ENCODE measurements at places on chromosomes 1 and 21. TPM values are rescaled to one million over a fixed set of nuclear protein-coding genes. Genes with fewer than 3 reads are reported as not detected.

DNAJC28 gene
- total RNA-seq = 0.89 TPM

LRRC39 gene
- total RNA-seq = not detected

DNA sequence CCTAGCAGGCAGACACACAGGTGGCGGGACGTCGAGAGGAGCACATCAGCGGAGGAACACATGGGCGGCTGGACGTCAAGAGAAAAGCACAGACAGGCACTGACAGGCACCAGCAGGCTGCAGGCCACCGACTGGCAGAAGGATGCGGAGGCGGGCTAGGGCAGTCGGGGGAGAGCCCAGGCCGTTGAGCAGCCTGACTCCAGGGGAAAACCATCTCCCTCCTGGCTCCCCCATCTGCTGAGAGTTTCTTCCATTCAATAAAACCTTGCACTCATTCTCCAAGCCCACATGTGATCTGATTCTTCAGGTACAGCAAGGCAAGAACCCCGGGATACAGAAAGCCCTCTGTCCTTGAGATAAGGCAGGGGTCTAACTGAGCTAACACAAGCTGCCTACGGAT is 25.5 kb downstream of the B3GALT5 start:
- DNase-seq = no peak

DNA sequence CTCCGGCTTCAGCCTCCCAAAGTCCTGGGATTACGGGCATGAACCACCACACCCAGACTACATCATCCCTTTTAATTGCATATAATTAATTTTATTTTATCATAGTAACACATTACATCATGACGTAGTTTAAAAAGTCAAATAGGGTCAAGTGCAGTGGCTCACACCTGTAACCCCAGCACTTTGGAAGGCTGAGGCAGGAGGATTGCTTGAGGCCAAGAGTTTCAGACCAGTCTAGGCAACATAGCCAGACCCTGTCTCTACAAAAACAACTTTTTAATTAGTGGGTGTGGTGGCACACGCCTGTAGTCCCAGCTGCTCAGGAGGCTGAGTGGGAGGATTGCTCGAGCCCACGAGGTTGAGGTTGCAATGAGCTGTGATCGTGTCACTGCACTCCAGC is 20.7 kb downstream of the EFNA3 start:
- DNase-seq = no peak

DNA sequence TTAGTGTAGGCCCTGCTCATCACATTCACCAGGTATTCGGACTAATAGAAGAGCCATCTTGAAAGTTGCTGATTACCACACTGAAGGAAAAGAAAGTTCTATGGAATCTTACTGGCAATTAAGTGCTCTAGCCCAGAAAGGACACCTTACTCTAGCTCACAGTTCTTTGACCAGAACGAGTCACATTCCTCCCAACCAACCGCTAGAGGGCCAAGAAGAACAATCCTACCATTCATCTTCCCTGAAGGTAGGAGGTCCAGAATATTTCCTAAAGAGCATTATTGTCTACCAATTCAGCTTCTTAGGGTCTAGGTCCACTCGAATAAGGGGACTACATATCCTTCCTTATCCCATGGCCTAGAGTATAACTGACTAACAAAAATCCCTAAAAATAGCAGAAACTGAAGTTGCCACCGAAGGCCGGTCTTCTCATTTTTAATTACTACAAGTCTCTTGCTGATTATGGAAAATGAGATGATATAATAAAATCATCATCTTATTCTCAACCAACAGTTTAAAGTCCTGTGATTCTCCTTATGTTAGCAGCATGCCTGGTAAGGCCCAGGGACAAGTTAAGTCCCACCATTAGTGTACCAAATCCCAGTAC is 2.7 kb upstream of the FMO1 start:
- DNase-seq = peak; percentile 44

DNA sequence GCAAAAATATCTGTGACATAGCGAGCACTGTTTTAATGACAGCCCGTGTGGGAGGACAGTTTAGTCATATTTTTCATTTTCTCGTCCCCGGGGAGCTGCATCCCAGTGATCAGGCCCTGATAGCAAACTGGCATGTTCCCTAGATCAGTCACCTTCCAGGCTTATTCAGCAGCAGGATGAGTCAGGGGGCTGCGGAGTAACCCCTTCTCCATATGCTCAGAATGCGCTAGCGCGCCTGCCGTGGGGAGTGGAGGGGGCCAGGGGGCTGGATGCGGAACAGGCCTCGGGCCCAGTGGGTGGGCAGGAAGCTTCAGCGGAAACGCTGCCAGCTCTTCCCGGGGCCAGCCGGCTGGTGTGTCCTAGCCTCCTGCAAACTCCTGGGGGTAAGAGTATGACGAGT is 94.0 kb downstream of the KCND3 start:
- DNase-seq = no peak

- no peak for DNase-seq
Observed at GRCh38 chr1:63618011-63618410, 24.8 kb downstream of the PGM1 start.

DNA sequence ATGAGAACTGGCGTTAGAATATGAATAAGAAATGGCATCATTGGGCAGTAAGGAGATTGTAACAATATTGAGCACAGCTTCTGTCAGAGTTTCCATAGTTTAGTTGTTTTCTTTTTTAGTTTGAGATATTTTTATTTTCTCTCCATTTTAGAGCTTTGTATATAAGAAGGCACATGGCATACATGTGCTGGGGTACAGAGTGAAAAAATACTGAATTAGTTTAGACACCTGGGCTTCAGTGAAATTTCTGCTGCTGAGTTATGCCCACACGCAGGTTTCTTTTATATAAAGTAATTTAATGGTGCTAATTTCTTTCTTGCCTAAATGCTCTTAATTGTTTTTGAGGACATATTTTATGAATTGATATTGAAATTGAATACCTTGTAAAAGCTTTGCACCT is 53.6 kb upstream of the RWDD3 start:
- no peak for DNase-seq

GRCh38 chr21:29303288-29303687 is 4.6 kb downstream of the BACH1 start:
- no peak for DNase-seq

- no peak for DNase-seq
Observed at GRCh38 chr1:228315945-228316588, 90.6 kb downstream of the TRIM11 start.

DNA sequence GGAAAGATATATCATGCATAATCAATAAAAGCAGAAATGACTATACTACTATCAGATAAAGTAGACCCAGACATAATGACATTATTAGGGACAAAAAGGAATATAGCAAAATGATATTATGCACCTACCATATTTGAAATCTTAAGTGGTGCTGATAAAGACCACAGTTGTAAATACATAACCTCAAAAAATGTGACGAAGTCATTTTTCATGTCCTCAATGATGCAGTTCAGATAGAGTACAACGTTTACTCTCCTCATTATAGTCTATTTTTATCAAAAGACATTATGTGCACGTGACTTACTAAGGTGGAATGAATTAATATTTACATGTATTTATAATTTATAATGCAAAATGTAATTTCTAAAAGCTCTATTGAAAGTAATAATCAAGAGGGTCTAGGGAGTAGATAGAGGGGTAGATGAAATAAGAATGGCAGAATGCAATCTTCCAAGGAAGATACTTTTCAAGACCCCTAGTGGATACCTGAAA is 61.7 kb upstream of the TNFSF4 start:
- no peak for DNase-seq

DNA sequence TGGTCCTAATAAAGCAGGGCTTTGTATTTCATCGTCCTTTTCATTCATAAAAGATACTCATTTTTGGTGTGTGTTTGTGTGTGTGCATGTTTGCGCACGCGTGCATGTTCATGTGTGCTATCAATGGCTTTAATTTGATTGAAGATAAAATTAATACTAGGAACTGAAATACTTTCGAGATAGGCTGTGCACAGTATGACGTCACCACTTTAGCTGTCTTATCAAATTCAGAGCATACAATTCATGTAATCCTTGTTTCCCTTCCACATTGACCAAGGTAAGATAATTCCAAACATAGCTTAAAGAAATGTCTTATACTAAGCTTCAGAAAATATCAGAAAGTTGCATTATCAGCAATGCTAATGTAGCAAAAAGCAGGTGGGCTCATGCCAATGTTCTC is 113.6 kb upstream of the CYYR1 start:
- no peak for DNase-seq

DNA sequence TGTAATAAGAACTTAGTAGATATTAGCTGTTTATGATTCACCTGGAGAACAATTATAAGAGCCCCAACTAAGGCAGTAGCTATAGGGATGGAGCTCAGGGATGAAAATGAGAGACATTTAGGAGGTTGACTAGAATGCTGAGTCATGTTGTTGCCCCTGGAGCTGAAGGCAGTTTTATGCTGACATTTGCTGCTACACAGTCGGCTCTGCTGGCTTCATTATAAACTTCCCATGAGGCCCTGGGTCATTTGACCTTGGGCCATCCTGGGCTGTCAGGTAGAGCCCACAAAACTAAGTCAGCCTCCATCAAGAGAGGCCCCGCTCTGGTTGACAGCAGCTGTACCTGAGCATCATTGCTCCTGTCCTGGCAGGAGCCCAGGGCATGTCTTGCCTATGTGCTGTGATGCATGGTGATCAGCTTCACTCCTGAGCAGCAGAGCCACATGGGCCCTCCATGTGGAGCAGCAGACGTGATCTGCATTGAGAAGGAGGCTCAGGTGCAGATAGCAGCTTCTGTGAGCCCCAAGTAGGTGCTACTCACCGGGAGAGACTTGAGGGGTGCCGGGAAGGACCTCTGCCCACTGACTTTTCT is 112.4 kb downstream of the TBX19 start:
- no peak for DNase-seq

GRCh38 chr1:53637511-53638359 is 101.2 kb downstream of the GLIS1 start:
- DNase-seq = no peak

- DNase-seq = no peak
Observed at GRCh38 chr1:51156752-51157151, 54.7 kb downstream of the C1orf185 start.

DNA sequence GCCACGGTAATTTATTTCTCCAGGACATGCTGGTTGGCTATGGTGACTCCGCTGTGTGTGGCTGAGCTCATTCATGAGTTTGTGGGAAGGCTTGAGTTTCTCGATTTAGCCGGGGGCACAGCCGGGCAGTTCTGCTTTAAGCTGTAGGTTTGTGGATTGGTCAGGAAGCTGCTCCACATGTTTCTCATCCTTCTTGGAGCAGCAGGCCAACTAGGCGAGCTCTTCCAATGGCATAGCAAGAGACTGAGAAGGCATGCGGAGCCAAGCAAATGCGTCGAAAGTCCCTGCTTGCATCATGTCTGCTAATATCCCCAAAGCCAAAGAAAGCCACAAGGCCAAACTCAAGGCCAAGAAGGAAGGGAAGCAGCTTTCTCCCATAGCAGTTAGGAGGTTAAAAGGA is 71.6 kb upstream of the GREM2 start:
- no peak for DNase-seq

DNA sequence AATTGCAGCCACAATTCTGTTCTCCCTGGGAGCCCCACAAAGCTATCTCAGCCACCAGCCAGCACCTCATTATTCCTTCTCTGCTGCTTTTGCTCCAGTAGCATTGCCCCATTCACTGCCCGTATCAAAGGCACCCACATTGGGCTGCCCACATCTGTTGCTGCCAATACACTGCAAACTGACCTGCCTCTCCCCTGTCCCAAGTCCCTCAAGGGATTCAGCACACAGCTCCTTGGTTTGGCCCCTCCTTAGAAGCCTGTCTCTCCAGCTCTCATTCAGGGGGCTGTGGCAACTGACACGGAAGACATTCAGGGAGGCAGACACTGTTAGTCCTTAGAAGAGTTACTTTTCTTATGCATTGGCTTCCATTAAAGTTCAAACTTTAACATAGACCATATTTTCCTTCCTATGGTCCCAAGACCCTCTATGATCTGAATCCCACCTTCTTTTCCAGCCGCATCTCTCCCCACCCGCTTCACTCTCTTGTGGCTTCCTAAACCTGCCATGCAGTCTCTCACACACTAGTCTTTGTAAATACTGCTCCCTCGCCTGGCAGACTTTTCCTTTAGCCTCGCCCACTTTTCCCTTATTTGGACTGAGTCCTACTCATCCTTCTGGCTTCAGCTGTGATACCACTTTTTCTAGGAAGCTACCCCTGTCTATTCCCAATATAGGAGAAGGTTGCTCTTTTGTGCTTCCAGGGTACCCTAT is 19.3 kb upstream of the KLHDC8A start:
- DNase-seq = peak; percentile 7

CD48 gene
- not detected for total RNA-seq

DNA sequence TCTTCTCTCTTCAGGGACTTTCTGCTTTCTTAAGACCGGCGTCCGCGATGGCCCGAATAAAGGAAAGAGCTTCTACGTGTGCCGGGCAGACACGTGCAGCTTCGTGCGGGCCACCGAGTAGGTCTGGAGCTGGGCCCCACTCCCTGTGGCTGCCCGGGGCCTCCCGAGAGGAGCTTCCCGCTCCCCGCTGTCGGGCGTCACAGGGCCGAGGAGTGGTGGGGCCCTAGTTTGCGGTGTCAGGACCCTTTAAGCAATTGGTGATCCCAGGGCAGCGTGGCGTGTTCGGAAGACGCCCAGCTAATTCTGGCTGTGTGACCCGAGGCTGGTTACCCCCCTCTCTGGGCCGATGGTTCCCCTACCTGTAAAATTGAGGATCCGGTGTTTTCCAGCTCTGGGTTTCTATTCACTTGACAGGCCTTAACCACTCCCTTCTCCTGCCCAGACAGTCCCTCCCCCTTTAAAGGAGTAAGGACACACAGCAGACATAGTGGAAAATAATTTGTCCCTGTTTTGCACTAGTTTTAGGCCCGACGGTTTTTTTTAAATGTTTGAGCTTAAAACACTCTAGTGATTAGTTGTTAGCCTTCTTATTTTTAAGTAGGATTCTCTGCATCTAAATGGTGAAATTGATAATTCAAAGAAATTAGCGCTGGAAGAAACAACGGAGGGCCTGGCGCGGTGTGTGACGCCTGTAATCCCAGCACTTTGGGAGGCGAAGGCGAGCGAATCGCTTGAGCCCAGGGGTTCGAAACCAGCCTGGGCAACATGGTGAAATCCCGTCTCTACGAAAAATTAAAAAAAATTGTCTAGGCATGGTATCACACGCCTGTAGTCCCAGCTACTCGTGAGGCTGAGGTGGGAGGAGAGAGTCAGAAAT is 553 bp downstream of the TTF2 start:
- DNase-seq = no peak

DNA sequence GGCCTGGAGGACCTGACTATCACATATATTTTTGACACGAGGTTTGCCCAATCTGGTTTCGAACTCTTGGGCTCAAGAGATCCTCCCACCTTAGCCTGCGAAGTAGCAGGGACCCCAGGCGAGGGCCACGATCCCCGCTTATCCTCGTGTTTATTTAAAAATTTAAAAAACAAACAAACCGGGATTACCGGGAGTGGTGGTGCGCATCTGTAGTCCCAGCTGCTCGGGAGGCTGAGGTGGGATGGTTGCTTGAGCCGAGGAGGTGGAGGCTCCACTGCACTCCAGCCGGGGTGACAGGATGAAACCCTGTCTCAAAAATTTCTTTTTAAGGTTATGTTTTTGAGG is 452 bp upstream of the EXOSC10 start:
- DNase-seq = no peak

DNA sequence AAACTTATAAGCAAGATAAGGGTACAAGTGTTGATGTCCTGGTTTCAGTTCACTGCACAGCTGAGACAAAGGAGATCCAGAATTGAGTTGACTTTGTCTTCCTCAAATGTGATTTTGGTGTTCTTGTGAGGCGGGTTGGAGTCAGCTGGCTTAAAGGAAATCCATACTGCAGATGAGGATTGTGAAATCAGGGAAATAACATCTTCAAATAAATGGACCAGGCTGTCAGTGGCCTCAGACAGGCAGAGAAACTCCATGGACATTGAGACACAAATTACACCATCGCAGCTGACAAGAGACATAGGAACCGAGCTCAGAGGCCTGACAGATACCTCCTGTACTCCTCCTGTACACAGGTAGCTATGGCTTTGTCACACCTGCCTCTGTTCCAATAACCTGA is 27.0 kb upstream of the REG4 start:
- no peak for DNase-seq

All from dermis microvascular lymphatic vessel endothelial cell (primary cell).